ENCODE measurements at places on chromosomes 11 and 22.

- DNase-seq = no peak
Measured at GRCh38 chr11:23090659-23091058, 230.4 kb upstream of the CCDC179 start.

- DNase-seq = no peak
Measured at GRCh38 chr22:30926706-30927105, 41.9 kb downstream of the MORC2 start.

DNA sequence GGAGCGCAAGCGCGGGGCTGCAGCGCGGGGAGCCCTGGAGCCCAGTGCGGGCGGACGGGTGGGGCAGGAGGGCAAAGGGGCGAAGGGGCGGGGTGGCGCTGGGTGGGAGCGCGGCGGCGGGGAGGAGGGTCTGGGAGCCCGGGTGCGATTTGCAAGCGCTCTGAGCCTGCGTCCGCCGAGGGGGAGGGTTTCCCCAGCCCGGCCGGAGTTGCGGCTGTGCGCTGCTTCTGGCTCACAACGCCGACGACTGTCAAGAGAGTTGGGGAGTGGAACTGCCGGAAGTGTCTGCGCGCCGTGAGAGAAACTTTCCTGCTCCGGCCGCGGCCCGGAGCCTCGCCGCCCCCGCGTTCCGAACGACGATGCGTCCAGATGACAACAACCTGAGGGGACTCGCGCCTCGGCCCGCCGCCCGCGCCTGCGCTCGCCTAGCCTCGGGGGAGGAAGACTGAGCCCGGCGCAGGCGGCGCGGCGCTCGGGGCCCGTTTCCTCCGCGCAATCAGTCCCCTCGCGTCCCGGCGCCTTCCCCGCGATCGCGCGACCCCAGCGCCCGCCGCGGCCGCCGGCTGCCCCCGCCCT lies at the start of gene ARHGAP42:
TSS of gene ARHGAP42 (plus strand) at position 235 of the 576 bp plus-strand sequence. CDS start 391 bp downstream, outside the sequence.
- DNase-seq = peak; percentile 35

DNA sequence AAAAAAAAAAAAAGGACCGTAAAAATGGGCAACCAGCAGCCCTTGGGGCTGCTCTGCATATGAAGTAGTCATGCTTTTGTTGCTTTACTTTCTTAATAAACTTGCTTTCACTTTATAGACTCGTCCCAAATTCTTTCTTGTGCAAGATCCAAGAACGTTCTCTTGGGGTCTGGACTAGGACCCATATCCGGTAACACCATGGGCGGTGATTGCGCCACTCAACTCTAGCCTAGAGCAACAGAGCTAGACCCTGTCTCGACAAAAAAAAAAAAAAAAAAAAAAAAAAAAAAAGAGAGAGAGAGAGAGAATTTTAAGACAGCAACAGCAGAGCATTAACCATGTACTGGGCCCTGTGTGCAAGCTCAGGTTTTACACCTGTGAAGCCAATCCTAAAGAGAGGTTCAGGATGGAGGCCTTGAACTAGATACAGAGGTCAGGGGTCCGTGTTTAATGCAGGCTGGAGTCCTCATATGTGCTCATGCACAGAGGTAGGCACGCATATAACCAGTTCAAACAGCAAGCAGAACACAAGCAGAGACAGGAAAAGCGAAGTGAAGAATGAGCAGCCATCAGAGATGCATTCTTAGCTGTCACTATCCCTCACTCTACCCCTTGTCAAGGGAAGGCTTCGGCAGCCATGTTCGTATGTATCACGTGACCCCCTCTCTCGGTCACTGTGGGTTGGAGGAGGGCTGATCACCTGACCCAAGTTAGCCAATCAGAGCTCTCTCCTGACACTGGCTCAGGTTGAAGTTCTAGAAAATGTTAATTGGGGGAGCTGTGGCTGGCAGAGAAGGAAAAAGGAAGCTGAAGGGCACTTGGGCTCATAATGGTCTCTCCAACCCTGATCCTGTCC lies 16.7 kb upstream of the SYT12 start:
- DNase-seq = peak; percentile 32

- DNase-seq = no peak
Measured at GRCh38 chr22:46521994-46522393, 15.4 kb downstream of the CELSR1 start.

GRCh38 chr11:126111458-126112116 lies 48.9 kb upstream of the CDON start:
- DNase-seq = no peak

DNA sequence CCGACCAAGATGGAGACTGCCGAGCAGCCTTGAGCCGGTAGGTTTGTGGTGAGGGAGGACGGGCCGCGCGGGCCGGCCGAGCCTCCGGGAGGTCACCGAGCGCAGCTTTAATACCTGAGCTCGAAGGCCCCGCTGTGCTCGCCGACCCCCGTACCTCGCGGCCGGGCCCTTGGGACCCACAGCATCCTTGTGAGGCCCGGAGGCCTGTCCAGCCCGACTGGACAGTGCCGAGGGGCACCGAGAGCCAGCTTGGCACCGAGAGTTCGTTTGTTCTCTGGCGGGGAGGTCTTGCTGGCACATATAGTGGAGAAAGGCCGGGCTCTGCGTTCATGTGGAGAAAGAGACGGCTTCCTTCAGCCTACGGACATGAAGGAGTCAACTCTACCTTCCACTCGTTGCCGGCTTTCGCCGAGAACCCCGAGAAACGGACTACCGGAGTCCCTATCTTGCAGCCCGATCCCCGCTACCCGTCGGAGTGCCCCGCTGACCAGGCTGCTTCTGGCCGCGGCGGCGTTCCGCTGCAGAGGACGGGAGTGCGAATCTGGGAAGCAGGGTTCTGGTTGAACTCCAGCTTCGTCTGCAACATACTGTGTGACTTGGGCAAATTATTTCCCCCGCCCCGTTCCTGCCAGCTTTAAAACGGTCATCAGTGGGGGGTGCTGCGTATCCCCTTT lies 349 bp downstream of the TSSC4 start:
- DNase-seq = no peak

DNA sequence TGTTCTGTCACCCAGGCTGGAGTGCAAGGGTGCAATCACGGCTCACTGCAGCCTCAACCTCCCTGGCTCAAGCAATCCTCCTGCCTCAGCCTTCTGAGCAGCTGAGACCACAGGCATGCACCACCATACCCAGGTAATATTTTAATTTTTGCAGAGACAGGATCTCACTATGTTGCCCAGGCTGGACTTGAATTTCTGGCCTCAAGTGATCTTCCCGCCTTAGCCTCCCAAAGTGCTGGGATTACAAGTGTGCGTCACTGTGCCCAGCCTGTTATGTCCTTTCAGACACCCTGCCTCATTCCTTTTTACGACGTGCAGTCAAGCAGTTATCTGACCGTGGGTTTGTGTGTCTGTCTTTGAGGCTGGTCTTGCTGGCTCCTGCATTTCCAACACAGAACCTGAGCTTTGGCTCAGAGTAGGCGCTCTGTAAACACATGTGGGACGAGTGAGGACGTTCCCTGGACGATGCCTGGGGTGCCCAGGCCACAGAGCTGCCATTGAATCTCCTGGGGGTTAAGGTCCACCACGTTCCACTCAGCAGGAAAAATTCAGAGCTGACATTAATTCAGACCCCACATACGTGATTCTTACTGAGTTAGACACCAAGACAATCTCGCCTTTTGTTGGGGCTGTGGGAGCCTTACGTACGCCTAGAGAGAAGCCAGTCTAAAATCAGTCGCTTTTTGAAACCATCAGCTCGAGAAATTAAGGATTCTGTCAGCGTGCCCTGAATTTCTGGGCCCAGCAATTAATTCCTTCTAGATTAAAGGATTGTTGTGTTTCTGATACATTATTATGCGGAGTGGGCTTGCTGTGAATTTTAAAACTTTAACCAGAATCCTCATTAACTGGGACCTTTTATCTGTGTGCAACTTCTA lies 21.5 kb upstream of the EMID1 start:
- DNase-seq = no peak

DNA sequence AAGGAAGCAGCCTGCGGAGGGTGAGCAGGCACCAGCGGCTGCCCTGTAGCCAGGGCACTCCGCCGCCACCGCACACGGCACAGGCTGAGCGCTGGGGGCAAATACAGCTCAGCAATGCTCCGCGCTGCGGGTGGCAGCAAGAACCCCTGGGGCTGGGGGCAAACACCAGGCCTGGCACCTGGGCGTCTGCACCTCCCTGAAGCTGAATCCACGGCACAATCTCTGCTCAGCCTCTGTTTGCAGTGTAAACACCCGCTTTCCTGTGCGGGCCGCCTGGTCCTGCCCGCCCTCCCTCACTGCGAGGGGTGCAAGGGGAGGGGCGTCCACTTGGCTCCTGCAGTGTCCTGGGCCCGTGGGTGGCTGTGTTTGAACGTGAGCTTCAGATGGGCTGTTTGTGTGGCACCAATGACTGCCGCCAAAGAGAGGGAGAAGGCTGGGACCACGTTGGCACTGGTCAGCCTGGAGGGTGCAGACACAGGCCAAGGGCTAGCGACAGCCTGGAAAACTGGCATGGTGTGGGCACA lies 14.8 kb upstream of the MPPED1 start:
- no peak for DNase-seq

- DNase-seq = no peak
Measured at GRCh38 chr11:34748036-34748435, 127.1 kb downstream of the EHF start.

GRCh38 chr22:28095316-28096095 lies 176.4 kb upstream of the PITPNB start:
- DNase-seq = no peak

DNA sequence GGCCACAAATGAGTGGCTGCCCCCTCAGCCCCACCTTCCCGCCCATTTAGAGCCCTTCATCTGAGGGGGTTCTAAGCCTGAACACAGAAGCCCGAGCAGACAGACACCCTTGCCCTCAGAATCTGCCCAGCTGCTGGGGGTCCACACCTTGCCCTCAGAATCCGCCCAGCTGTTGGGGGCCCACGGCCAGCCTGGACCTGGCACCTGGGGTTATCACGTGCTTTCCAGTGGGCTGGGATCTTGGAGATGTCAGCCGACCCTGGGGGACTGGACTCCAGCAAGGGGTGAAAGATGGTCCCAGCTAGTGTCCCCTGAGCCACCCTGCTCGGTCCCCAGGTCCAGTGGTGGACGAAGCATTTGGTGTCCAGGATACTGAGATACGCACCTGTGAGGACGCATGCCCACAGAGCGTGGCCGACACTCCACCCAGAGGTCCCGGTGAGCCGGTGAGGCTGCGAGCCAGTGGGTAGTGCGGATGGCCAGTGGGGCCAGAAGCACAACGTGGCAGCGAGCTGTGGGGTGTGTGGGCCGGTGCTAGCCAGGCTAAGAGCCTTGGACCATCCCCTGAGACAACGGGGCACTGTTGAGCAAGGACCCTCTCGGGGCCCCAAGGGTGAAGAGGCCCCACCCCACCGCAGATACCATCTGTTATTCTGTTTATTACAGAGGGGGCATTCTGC lies 3.1 kb upstream of the CTSD start:
- no peak for DNase-seq

- no peak for DNase-seq
Measured at GRCh38 chr11:61754534-61755482, 2.4 kb downstream of the MYRF start.

DNA sequence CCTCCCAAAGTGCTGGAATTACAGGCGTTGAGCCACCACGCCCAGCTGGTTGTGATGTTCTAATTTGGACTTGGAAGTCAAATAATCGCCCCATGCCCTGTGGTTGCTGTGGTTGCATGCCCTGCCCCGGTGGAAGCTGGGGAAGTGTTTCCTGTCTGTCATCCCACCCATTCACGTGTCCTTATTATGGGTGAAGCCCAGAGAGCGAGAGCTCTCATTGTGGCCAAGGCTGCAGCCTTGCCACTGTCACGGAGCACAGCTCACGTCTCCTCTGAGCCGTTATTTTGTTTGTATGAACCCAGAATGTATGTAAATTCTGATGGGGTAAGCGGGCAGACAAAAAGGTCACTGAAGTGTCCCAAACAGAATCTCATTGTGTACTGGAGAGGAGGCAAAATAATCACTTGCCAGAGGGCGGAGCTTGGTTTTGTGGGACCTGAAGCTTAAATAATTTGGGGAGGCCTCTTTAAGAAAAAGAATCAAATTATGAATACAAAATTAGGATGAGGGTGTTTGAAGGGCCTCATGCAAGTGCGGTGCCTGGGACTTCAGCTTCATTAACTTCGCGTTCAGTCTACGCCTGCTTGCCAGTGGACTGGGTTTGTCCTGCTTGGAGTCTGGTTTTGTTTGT lies 25.8 kb upstream of the TREH start:
- DNase-seq = peak; percentile 37

DNA sequence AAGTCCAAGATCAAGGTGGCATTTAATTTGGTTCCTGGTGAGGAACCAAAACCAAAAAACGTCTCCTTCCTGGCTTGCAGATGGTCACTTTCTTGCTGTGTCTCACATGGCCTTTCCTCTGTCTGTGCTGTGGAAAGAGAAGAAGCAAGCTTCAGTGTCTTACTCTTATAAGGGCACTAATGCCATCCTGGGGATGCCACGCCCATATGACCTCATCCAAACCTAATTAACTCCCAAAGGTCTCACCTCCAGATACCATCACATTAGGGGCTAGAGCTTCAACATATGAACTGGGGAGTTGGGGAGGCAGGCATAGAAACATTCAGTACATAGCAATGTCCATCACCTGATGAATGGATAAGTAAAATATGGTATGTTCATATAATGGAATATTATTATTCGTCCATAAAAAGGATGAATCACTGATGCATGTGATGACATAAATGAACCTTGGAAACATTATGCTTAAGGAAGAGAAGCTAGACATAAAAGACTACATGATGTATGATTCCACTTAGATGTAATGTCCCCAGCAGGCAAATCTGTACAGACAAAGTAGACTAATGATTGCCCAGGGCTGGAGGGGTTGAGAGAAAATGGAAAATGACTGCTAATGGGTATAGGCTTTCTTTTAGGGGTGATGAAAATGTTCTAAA lies 78.6 kb upstream of the B3GNT6 start:
- DNase-seq = no peak

GRCh38 chr22:32020117-32020516 lies 22.9 kb upstream of the SLC5A1 start:
- DNase-seq = peak; percentile 7

DNA sequence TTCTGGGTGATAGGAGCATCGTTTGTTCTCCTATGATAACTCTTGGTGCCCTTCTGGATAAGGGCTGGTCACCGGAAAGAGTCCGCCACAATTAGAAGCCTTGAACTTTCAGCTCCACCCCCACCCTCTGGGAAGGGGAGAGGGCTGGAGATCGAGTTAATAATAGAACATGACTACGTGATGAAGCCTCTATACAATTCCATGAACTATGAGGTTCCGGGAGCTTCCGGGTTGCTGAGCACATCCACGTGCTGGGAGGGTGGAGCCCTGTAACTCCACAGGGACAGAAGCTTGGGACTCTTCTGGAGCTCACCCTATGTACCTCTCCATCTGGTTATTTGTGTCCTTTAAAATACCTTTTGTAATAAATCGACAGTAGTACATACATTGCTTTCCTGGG lies 40.3 kb downstream of the ARHGAP42 start:
- DNase-seq = no peak
